Retinal pigment epithelial cell (primary cell): ENCODE measurements at places on chromosomes 3 and 15.
A peak's percentile ranks its signal among the peaks of the same experiment; 100 is the strongest.

- no peak for DNase-seq
These were observed 23.5 kb upstream of the HES1 start for GRCh38 chr3:194112120-194113106.

DNA sequence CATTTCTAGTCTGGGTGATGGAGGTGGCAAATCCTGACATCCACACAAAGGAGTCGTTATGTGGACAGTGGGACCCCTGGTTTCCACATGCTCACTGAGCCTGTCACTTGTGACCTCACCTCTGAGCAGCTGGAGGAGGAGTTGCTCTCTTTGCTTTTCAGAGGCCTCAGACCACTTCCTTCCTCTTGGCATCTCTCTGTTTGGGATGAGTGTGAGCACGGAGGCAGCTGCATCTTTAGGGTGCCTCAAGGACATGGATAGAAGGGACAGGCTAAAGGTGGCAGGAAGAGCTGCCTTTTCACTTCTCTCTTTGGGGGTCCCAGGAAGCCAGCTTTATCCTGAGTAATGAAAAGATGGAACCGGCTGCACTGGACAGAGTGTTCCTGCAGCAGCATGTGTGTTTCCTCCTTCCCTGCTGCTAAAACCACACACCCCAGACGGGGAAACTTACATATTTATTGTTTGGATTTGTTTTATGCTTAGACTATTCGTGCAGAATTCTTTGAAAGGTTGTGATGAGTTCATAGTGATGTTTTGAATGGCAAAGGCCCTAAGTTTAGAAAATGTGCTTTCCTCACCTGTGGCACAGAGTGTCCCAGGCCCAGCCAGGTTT is 31.8 kb downstream of the GPR171 start:
- no peak for DNase-seq

- no peak for DNase-seq
These were observed 31.6 kb downstream of the COL8A1 start for GRCh38 chr3:99669879-99670555.

DNA sequence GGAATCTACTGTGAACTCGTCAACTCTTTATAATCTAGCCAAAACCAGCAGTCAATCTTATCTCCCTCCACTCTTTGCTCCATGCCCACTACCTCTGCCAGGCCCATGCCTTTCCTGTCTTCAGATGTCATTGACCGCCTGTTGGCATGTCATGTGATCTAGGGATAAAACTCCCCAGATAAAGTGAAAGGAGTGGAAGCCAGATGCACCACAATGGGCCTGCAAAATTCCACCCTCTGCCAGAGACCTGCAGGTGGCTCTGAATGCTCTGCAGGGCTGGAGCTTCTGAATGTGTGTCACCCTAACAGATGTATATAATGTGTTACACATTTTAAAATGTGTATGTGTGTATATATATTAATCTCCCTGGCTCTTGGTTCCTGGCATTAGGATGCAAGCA is 2.3 kb upstream of the CCR3 start:
- DNase-seq = no peak

GRCh38 chr3:160754855-160755747 is 930 bp upstream of the PPM1L start:
- DNase-seq = peak; percentile 80

DNA sequence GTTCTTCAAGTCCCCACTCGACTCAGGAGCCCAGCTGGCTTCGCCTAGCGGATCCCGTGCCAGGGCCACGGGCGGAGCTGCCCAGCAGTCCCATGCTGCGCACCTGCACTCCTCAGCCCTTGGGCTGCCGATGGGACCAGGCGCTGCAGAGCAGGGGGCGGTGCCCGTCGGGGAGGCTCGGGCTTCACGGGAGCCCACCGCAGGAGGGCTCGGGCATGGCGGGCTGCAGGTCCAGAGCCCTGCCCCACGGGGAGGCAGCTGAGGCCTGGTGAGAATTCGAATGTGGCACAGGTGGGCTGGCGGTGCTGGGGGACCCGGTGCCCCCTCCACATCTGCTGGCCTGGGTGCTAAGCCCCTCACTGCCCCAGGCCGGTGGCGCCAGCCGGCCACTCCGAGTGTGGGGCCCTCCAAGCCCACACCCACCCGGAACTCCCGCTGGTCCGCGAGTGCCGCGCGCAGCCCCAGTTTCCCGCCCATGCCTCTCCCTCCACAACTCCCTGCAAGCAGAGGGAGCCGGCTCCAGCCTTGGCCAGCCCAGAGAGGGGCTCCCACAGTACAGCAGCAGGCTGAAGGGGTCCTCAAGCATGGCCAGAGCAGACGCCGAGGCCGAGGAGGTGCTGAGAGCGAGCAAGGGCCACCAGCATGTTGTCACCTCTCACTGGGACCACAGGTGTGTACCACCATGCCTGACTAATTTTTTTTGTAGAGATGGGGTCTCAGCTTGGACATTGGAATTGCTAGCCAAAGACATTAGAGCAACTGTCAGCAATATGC is 17.0 kb downstream of the RAB7A start:
- no peak for DNase-seq

- DNase-seq = no peak
These were observed 28.1 kb upstream of the KBTBD12 start for GRCh38 chr3:127886956-127887231.

DNA sequence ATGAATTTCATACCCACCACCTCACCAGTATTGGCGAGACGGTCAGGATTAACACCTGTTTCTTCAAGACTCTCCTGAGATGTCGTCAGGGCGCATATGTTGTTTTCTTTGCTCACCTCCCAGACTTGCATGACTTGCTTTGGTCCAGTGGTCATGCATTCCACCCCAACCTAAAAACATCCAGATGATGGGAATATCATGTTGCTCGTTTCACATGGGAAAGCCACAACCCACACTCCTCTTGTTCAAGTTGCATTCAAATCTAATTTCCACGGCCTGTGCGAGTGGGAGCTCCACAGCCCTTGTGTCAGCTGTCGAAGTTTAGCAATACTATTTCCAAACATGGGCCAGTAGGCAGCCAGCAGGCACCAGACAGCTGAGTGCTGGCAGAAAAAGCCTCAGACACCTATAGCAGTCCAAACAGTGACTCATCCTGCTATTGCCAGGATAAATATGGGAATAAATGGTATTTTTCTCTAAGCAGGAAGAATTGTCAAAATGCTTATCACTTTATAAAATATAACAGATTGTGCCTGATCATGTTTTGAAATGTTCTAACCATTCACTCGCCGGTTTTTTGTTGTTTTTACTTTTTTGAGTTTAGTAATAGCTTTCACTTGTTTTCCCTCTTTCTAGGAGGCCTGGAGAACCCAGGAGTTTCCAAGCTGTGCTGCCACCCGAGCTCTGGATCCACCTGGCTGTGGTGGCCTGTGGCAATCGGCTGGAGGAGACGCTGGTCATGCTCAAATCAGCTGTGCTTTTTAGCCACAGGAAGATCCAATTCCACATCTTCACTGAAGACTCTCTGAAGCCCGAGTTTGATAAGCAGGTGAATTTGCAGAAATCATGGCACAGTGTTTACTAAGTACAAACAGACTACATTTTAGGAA is 20.1 kb downstream of the GXYLT2 start:
- DNase-seq = peak; percentile 34

GRCh38 chr15:62931650-62932049 is 110.9 kb upstream of the TPM1 start:
- DNase-seq = no peak

GRCh38 chr15:100346866-100347512 is 5.2 kb upstream of the ADAMTS17 start:
- DNase-seq = no peak

DNA sequence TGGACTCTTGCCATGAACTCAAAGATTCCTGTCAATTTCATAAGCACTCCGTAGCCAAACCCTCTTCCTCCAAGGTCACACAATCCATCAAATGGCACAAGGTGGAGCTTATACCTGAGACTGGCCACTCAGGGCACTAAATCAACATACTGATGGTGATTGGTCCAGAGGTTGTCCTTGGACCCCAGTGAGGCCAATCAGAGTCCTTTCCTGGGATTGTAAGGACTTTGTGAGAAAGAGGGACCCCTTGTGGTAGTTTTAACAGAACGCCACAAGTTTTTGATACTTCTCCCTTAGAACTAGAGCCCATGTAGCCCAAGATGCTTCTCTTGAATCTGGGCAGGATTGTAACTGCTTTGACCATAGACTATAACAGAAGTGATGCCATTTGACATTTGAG is 44.4 kb upstream of the LARS2 start:
- DNase-seq = no peak

DNA sequence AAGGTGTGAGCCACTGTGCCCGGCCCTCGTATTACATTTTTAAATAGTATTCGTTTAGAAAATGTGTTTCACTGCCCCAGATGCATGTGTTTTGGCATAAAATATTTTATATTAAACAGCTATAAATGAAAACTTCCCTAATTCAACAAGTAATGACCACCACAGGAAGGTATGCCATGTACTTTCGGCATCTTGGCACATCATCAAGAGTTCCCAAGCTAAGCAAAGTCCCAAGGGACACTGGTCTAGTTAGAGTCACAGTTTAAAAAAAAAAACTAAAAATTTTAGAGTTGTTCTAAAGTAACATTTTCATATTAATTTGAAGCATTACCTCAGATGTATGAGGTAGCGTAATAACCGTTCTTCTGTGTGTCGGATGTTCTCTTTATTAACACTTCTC is 15.6 kb upstream of the ARPP19 start:
- DNase-seq = no peak

- no peak for DNase-seq
These were observed 78.9 kb upstream of the THRB start for GRCh38 chr3:24573576-24573975.

DNA sequence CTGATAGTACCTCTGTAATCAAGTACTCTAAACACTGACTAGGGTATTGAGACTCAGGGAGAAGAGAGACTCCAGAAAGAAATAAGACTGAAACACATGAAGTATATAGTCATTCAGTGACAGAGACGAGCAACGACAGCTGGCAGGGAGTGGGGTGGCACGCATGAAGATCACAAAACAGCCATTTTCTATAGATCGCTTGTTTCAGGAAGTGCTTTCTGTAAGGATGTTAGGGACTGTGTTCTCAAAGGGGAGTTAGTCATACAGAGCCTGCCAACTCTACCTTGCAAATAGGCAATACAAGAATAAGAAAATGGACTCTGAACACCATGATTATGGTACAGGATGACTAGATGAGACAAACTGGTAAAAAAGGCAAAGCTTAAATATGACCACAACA is 139.5 kb downstream of the TBL1XR1 start:
- no peak for DNase-seq

- DNase-seq = no peak
These were observed 59.8 kb downstream of the BOC start for GRCh38 chr3:113271189-113271588.

DNA sequence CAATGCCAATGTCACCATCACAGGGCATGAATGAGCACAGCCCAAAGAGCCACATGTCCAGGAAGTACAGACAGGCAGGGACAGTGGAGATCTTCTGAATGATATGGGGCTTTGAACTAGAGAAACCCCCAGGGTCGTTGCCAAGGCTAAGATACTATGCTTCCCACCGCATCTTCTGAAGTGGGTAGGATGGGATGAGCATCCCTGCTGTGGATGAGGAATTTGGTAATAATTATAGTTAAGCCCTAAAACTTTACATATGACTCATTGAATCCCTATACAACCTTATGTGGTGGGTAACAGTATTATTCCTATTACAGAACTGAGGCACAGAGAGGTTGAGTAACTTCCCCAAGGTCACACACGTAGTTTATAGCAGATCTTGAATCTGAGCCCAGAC is 44.2 kb downstream of the WNT5A start:
- DNase-seq = no peak

- DNase-seq = no peak
These were observed 156.8 kb downstream of the TBC1D5 start for GRCh38 chr3:17585394-17586325.

DNA sequence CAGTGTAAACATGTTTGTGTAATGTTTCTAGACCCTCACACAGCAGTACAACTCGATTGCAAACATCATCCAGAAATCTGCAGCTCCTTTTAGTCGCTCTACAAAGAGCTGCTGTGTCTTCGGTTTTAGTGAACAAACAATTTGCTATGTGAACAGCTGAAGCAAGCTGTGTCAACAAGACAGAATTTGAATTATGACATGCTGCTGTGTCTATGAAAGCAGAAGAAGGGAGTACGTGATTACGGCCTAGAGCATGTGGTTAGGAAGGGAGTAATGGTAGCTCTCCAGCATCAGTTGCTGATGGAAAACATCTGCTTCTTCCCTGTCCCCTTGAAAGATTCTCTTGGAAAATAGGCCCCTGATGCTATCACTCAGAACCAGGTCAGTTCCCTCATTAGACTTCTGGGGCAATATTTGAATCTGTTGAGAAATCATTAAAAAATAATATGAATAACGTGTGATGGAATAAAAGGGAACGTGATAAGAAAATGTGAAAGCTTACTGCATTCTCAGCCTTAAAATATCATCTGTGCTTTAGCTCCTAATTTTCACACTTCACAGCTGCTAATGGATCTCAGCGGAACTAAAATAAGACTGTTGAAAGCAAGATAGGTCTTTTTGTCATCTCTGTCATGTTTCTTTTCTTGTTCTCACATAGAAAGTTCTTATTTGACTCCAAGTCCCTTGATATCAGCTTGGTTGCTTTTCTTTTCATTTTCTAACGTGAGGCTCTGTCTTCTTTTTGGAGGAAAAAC is 891.5 kb downstream of the ROBO2 start:
- DNase-seq = no peak

- no peak for DNase-seq
These were observed 3.7 kb upstream of the KLHL24 start for GRCh38 chr3:183631715-183632114.

GRCh38 chr15:78617516-78617915 is 3.3 kb downstream of the CHRNA3 start:
- no peak for DNase-seq

- no peak for DNase-seq
These were observed 44.3 kb upstream of the FGD5 start for GRCh38 chr3:14774431-14774830.

GRCh38 chr3:13083898-13084297 is 10.7 kb upstream of the IQSEC1 start:
- DNase-seq = no peak

DNA sequence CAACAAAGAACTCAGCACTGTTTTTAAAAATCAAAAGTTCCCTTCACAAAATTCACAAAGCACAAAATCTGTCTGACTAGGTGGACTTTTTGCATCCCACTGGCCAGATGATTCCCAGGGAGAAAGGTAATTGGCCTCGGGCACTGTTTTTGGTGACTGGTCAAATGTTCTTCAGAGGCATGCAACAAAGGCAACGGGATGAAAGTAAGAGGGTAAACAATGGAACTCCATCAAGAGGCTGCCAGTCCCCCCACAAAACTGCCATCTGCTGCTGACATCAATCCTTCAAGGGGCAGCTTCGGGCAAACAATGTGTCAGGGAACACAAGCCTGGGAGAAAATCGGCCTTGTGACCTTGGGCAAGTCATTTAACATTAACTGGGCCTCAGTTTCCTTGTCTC is 3.3 kb downstream of the SRGAP3 start:
- no peak for DNase-seq
